ENCODE measurements at places on chromosomes 2 and 18.
A peak's percentile ranks its signal among the peaks of the same experiment; 100 is the strongest.

DNA sequence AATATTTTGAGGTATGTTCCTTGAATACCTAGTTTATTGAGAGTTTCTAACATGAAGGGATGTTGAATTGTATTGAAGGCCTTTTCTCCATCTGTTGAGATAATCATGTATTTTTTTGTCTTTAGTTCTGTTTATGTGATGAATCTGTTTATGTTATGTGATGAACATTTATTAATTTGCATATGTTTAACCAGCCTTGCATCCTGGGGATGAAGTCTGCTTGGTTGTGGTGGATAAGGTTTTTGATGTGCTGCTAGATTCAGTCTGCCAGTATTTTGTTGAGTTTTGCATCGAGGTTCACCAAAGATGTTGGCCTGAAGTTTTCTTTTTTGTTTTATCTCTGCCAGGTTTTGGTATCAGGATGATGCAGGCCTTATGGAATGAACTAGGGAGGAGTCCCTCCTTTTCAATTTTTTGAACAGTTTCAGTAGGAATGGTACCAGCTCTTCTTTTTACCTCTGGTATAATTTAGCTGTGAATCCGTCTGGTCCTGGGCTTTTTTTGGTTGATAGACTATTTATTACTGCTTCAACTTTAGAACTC lies 71.9 kb downstream of the EPC2 start:
- no peak for DNase-seq

DNA sequence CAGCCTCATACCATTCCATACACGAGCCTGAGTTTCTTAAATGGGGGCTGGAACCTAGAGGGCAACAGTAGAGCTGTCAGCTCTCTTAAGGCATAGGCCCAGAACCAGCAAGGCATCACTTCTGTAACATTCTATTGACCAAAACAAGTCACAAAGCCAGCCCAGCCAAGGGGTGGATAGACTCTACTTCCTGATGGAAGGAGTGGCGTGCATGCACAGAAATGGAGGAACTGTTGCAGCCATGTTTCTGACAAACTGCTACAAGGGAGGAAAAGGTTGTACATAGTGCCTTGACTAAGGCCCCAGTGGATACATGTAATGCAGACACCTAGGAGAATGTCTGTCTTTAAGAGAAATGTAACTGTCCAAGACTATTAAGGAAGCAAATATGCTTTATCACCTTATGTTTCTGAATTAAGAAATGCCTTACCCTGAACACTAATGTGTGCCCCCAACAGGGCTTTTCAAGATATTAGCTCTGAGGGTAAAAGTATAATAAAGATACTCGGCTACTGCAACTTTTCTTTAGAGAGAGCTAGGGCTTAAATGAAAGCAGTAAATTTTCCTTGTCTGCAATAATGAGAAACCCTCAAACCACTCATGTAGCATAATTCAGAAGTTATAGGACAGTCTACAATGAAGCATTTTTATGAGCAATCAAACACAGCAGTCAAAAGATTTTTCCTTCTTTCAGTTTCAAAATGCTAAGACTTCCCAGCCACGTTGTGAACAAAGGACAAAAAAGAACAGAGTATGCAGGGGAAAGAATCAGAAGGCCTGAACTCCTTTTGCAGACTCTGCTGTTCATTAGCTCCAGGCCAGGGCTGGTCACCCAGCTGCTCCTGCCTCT lies 35.1 kb upstream of the CDC42EP3 start:
- DNase-seq = no peak

DNA sequence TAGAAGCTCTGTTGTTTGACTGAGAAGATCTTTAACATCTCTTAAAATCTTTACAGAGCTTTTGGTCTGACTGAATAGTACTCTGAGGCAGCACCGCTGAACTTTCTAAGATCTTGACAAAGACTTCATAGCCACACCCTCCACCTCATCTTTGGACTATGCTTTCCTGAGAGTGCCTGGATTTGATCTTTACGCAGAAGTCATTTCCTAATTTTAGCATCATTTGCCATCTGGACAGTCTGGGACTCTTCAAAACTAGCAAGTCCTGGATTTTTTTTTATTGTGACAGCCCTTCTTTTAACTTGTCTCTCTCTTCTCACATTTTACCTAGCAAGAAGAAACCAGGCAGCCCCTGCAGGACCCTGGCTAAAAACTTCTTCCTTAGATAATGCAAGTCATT lies 188.8 kb downstream of the CTIF start:
- no peak for DNase-seq

- DNase-seq = no peak
Observed at GRCh38 chr18:45254709-45255082, 360.6 kb upstream of the SLC14A2 start.

- DNase-seq = no peak
Observed at GRCh38 chr2:151946899-151947812, 118.9 kb upstream of the ARL5A start.

- DNase-seq = peak; percentile 47
Observed at GRCh38 chr2:236607471-236608187, 38.0 kb downstream of the ACKR3 start.

GRCh38 chr18:59833785-59834184 lies 66.0 kb upstream of the PMAIP1 start:
- no peak for DNase-seq

DNA sequence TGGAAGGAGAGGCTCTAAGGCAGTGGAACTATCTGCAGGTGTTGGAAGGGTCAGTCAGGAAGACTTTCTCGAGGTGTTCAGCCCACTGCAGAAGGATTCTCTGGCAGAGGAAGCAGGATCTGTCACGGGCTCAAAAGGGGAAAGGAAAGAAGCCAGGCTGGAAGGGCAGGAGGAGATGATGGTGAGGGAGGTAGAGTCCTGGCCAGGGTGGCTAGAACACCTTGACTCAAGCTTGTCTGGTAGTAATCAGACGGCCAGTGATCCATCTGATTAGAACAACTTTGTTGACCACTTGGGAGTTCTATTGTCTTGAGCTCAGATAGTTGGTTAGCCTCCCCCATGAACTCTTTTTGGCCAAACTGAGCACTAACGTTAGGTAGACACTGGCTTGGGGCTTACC lies 9.7 kb upstream of the ATOH8 start:
- no peak for DNase-seq

GRCh38 chr2:196845371-196845770 lies 36.2 kb upstream of the C2orf66 start:
- DNase-seq = no peak

DNA sequence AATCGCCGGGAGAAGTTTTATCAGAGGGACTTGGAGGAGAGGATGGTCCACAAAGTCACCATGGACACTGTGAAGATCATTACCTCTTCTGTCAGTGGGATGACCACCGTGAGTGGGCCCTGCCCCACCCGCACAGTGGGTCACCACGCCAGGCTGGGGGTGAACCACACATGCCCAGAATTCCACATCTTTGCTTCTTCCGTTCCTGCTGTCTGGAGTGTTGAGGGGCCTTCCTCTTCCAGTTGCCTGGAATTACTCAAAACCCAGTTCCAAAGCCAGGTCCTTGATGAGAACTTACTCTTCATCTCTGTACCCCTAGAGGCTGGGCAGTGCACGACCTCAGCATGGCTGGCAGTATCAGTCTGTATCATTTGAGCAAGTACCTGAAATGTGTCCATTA lies 22.1 kb downstream of the MROH2A start:
- no peak for DNase-seq

DNA sequence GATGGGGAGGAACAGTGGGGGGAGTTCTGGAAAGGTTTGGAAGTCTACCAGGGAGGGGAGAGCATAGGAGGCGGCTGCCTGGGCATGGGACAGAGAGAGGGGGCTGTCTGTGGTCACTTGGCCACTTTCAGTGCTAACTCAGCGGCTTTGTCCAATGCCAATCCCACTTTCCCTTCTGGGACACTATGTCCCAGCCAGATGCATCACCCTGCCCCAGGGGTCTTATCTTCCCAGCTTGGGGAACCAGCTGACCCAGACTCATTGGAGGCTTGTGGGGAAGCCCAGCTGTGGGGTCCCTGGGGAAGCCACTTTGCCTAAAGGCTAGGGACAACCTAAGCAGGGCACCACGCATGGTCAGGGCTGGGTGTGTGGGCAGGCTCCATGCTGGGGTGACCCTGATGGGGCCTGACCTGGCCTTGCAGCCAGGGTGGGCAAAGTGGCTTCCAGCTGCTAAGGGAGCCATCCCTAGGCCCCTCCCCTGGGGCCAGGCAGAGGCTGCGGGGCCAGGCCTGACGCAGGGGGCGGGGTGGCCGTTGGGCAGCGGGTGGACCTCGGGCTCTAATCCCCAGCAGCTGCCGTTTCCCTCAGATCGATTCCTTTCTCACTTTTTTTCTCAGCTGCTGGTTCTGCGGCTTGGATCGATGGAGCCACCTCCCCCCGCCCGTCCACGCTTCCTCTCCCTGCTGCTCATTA lies 1.6 kb upstream of the ASIC4 start:
- no peak for DNase-seq

GRCh38 chr18:48313792-48314191 lies 95.4 kb downstream of the ZBTB7C start:
- DNase-seq = no peak

GRCh38 chr2:217382794-217383193 lies 522.9 kb upstream of the TNP1 start:
- no peak for DNase-seq

GRCh38 chr2:235768606-235769005 lies 274.8 kb downstream of the AGAP1 start:
- no peak for DNase-seq

- no peak for DNase-seq
Observed at GRCh38 chr18:27017901-27018500, 152.5 kb upstream of the AQP4 start.

GRCh38 chr2:41954304-41955291 lies 93.2 kb upstream of the PKDCC start:
- no peak for DNase-seq

DNA sequence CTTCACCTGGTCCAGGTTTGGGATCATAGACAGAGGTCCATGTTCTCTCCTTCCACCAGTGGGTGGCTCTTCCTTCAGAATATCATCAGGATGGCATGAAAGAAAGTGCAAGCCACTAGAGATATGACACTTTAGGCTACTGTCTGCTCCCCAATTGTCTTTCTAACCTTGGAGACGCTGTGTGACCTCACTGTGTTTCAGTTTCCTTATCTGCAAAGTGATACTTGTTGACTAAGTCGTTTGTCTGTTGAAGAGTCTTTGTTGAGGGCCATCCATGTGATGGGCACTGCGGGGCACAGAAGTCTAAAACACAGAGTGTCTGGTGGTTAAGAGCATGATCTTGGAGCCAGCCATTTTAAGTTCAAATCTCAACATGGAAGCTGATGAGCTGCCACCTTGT lies 259.9 kb upstream of the THSD7B start:
- DNase-seq = no peak

GRCh38 chr2:49796266-49796665 lies 642.0 kb upstream of the FSHR start:
- no peak for DNase-seq

- DNase-seq = no peak
Observed at GRCh38 chr2:75522543-75523312, 38.0 kb downstream of the EVA1A start.

GRCh38 chr2:37350034-37350433 lies 5.6 kb downstream of the QPCT start:
- DNase-seq = no peak

- DNase-seq = no peak
Observed at GRCh38 chr18:8699948-8700347, 5.4 kb upstream of the MTCL1 start.
